A673 (cell line): ENCODE measurements at places on chromosomes 4 and X.

DNA sequence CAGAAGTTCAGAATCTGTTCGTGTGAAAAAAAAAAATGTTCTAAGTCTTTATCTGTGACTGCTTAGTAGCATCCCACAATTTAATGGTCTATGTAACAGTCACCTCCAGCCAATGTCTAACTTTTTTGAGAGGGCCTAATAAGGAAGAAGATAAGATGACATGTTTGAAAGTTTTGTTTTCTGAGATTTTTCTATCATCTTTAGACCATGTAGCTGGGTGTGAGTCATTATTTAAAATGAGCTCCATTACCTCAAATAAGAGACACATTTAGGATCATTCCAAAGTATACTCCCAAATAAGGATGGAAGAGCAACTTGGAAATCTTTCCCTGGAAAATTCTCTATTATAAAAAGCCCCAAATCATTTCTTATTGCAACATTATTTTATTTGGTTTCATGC is 28.2 kb upstream of the MCF2 start:
- H3K36me3 ChIP-seq, result peaks cover 35% of the 10 kb centered on the region
- no peak overlapping the region for H3K4me3 ChIP-seq
- H3K27me3 ChIP-seq, result no peaks in the 10 kb centered on the region
- H3K27ac ChIP-seq, result no peak overlapping the region
- no peak for DNase-seq
- H3K4me1 ChIP-seq, result no peaks in the 10 kb centered on the region

- no peaks in the 10 kb centered on the region for H3K27me3 ChIP-seq
- H3K36me3 ChIP-seq, result no peaks in the 10 kb centered on the region
- H3K4me3 ChIP-seq, result no peak overlapping the region
- no peaks in the 10 kb centered on the region for H3K4me1 ChIP-seq
- DNase-seq, result no peak
These were observed 27.6 kb downstream of the CLNK start for GRCh38 chr4:10656988-10657387.

DNA sequence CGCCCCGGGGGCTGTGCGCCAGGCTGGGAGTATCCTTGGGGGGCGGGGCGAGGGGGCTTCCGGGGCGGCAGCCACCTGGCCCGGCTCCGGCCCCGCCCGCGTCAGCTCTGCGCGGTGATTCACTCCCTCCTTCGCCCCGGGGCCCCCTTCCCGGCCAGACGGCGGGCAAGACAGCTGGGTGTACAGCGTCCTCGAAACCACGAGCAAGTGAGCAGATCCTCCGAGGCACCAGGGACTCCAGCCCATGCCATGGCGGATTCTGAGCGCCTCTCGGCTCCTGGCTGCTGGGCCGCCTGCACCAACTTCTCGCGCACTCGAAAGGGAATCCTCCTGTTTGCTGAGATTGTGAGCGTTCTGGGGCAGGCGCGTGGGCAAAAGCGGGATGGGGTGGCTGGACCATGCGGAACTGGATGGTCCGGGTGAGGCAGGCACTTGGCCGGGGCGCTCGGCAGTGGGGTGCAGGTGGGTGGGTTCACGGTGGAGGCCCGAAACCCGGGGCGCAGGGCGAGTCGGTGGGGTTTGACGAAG is at the start of gene PLP2:
TSS of gene PLP2 (plus strand) at position 147 of the 528 bp plus-strand sequence. CDS start at position 250, 103 bp downstream.
- peak; percentile 49 for DNase-seq
- peaks cover 6% of the 10 kb centered on the region for H3K4me1 ChIP-seq
- H3K27me3 ChIP-seq, result no peaks in the 10 kb centered on the region
- H3K36me3 ChIP-seq, result peaks cover 4% of the 10 kb centered on the region
- H3K27ac ChIP-seq, result peak within 1 kb of the TSS; percentile 78

GRCh38 chr4:38663090-38663800 is 754 bp upstream of the KLF3 start:
- H3K27me3 ChIP-seq, result no peaks in the 10 kb centered on the region
- no peak for DNase-seq
- no peaks in the 10 kb centered on the region for H3K36me3 ChIP-seq
- H3K27ac ChIP-seq, result peak overlapping the region; percentile 86
- peaks cover 18% of the 10 kb centered on the region for H3K4me1 ChIP-seq
- peak overlapping the region; percentile 96 for H3K4me3 ChIP-seq

DNA sequence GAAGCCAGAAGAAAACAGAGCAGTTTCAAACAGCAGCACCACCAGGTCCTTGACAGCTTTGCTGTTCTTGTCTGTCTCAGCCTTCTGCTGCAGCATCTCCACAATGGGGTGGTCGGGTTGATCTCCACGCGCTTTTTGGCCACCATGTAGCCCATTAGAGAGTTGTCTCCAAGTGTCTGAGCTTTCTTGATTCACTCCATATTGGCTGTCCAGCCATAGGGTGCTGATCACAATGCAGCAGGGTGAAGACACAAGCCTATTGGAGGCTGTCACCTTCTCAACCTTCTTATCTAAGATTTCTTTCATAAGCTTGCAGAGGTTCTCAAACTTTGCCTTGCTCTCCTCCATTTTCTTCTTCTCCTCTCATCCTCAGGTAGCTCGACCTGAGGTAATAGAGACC is 175.4 kb upstream of the S100G start:
- no peaks in the 10 kb centered on the region for H3K27me3 ChIP-seq
- no peaks in the 10 kb centered on the region for H3K36me3 ChIP-seq

DNA sequence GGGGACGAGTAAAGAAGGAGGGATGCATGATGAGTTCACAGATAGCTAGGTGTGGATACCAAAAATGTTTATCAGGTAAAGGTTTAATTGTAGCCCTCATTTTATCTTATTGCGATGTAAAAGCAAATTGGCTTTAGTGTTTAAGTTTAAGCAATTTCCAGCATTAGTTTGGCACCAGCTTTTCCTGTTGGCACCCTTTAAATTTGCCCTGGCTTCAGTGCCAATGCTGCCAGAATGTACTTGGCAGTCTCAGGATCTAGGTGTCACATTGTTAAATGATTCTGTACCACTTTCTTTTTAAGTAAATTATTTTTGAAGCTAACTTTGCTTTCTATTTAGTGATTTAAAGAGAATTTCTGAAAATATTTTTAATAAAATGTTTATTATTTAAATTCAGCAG is 681.8 kb downstream of the PCDH18 start:
- no peak overlapping the region for H3K27ac ChIP-seq
- no peaks in the 10 kb centered on the region for H3K36me3 ChIP-seq
- H3K4me3 ChIP-seq, result no peak overlapping the region
- H3K27me3 ChIP-seq, result no peaks in the 10 kb centered on the region
- no peak for DNase-seq

- DNase-seq, result no peak
- no peaks in the 10 kb centered on the region for H3K36me3 ChIP-seq
- H3K4me1 ChIP-seq, result no peaks in the 10 kb centered on the region
- H3K27ac ChIP-seq, result no peak overlapping the region
- H3K4me3 ChIP-seq, result no peak overlapping the region
These were observed 29.0 kb upstream of the UBE2K start for GRCh38 chr4:39668887-39669286.

DNA sequence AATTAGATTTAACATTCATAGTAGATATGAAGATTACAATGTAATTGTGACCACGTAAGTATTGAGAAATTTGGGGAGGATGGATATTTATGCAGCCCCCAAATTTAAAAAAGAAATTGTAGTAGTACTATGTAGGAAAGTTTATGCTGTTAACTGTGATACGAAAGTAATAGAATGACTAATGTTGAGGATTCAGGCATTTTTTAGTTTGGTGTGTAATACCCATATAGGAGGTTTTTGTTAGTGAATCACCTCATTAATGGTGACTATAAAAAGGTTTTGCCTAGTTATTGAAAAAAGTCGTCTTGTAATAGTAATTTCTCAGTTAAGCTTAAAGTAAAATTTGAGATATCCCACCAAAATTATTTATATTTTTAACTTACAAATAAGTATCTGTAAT is 67.2 kb downstream of the SMARCAD1 start:
- H3K4me3 ChIP-seq, result no peak overlapping the region
- no peaks in the 10 kb centered on the region for H3K27me3 ChIP-seq
- H3K27ac ChIP-seq, result no peak overlapping the region
- H3K4me1 ChIP-seq, result no peaks in the 10 kb centered on the region
- peaks cover 21% of the 10 kb centered on the region for H3K36me3 ChIP-seq
- no peak for DNase-seq

DNA sequence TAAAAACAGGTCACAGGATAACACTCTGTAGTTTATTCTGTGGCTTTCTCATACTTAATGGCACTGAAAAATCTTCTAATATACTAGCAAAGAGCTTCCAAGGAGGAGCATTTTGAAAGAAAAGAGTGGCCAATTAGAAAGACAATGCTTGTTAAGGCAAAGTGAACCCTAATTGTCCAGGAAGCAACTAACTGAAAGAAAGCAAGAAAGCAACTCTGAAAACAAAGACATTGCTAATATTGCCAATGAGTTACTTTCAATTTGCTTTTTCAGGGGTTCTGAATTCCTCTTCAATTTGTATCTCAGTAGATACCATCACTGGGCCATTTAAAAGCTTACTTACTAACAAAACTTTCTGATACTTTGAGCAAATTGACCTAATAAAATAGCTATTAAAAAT is 78.5 kb upstream of the MTNR1A start:
- H3K27me3 ChIP-seq, result no peaks in the 10 kb centered on the region
- no peak for DNase-seq
- no peak overlapping the region for H3K27ac ChIP-seq
- peaks cover 18% of the 10 kb centered on the region for H3K36me3 ChIP-seq

GRCh38 chr4:187128222-187128621 is 404.6 kb upstream of the FAT1 start:
- H3K27me3 ChIP-seq, result peaks cover 52% of the 10 kb centered on the region
- DNase-seq, result no peak
- no peaks in the 10 kb centered on the region for H3K36me3 ChIP-seq
- H3K27ac ChIP-seq, result no peak overlapping the region

DNA sequence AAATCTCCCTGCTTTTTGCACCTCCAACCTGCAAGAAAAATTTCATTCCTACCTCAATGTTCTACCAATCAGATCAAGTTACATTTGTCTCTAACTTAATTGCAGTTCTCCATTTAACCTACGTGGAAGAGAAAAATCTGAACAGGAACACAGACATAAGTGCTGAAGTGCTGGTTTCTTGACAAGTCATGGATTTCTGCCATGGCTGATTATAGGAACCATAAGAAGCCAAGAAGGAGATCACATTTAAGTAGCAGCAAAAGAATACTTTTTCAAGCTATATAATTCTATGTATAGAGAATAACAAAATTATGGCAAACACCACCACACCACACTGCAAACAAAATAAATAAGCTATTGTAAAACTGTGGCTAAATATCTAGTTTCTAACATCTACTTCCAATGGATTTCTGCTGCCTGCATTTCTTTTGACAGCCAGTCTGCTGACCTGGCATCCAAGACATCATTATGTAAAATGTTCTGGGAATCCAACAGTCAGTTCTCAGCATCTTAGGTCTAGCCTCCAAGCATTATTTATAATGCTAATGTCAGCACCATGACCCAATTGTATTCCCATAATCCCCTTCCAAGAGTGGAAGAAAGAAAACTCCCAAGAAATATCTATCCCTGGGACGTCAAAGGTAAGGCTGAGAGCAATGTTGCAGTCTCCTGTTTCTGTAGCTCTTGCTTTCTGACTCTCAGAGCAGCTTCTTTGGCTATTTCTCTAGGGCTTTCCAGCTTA is 50.8 kb upstream of the GAB1 start:
- no peaks in the 10 kb centered on the region for H3K27me3 ChIP-seq
- H3K4me1 ChIP-seq, result peaks cover 3% of the 10 kb centered on the region
- DNase-seq, result no peak

- H3K27ac ChIP-seq, result no peak overlapping the region
- no peak for DNase-seq
- no peak overlapping the region for H3K4me3 ChIP-seq
These were observed 172.1 kb downstream of the OPHN1 start for GRCh38 chrX:68261060-68261672.

- H3K4me1 ChIP-seq, result no peaks in the 10 kb centered on the region
- no peak overlapping the region for H3K4me3 ChIP-seq
- no peak for DNase-seq
- no peaks in the 10 kb centered on the region for H3K27me3 ChIP-seq
- H3K36me3 ChIP-seq, result no peaks in the 10 kb centered on the region
These were observed 11.0 kb upstream of the PDLIM3 start for GRCh38 chr4:185546335-185546734.

DNA sequence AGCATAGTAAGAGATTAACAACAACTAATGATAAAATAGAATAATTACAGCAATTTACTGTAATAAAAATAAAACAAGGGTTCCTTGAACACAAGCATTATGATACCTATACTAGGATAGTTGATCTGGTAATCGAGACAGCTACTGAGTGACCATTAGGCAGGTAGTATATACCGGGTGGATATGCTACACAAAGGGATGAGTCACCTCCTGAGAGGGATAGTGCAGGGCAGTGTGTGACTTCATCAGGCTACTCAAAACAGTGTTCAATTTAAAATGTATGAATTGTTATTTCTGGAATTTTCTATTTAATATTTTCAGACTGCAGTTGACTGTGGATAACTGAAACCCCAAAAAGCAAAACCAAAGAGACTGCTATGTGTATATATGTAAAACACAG is 9.7 kb upstream of the ANTXR2 start:
- H3K27me3 ChIP-seq, result no peaks in the 10 kb centered on the region
- no peak for DNase-seq
- H3K4me3 ChIP-seq, result no peak overlapping the region
- H3K4me1 ChIP-seq, result no peaks in the 10 kb centered on the region

DNA sequence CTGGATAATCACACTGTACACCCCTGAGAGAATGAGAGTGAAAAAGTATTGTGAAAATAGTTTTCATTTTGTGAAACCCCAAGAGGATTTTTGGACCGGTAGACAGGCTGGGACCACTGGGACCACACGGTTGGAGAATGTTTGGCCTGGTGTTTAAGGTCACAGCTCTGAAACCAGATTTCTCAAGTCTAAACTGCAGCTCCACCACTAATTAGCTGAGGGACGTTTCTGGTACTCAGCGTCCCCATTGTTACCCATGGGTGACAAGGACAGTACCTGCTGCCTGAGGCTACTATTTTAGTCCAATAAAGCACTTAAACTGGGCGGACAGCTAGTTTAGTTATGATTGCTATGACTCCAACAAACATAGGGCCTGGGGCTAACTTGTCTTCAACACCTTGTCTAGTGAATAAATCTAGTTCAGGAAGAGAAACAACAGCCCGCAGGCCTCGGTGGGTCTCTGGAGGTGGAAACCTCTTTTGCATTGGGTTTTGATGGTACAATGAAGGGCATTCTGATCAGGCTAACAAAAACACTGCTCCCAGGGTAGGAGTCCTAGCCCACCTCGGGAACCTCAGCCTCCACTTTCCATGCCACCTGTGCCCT is 509 bp upstream of the USP11 start:
- no peaks in the 10 kb centered on the region for H3K4me1 ChIP-seq
- peak overlapping the region; percentile 73 for H3K4me3 ChIP-seq
- no peaks in the 10 kb centered on the region for H3K27me3 ChIP-seq
